ENCODE measurements at places on chromosomes 11 and 22. TPM values are rescaled to one million over a fixed set of nuclear protein-coding genes. Genes with fewer than 3 reads are reported as not detected.
A peak's percentile ranks its signal among the peaks of the same experiment; 100 is the strongest.

Gene GALNT18
- total RNA-seq = 9.0 TPM

Gene MPPED2
- not detected for total RNA-seq

- no peak for DNase-seq
Measured at GRCh38 chr11:22157531-22157930, 35.4 kb upstream of the ANO5 start.

DNA sequence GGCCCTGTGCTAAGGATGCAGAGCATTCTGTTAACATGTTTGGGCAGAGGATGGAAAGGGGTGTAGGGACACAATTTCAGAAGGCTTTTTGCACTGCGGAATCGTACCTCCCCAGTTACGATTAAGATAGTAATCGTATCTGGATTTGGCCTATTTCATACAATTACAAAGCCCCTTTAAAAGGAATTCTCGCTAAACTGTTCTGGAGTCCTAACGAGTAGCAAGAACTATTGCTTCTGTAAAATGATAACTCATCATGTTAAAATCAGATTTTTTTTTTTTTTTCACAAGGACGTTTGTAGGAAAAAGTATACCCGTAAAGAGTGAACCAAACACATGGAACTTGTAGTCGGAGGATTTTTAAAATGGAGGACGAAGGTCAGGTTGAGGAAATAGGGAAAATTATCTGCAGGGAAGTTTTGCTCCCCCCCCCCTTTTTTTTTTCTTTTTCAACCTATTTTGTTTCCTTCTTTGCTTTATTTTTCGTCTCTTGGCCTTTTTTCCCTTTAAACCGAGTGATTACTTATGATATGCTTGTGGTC lies 934 bp downstream of the HSD17B12 start:
- DNase-seq = peak; percentile 16

- no peak for DNase-seq
Measured at GRCh38 chr11:64853709-64854108, 9.3 kb upstream of the CDC42BPG start.

DNA sequence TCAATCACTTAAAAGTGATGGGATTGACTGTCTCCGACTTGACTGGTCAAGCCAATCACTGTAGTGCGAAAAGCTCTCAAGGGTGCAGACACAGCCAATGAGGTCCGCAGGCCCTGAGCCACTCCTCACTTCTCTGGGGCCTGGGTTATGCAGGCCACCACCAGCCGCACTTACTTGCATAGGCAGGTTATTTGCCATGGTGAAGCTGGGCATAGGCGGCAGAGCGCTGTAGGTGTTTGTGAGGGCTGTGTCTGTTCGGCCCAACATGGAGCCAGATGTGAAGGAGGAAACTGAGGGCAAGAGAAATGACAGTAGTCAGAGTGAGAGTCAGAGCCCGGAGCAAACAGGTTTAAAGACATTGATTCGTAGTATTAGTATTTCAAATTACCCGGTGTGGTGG lies 17.9 kb downstream of the PAX6 start:
- no peak for DNase-seq

Gene TMEM191B
- not detected for total RNA-seq

DNA sequence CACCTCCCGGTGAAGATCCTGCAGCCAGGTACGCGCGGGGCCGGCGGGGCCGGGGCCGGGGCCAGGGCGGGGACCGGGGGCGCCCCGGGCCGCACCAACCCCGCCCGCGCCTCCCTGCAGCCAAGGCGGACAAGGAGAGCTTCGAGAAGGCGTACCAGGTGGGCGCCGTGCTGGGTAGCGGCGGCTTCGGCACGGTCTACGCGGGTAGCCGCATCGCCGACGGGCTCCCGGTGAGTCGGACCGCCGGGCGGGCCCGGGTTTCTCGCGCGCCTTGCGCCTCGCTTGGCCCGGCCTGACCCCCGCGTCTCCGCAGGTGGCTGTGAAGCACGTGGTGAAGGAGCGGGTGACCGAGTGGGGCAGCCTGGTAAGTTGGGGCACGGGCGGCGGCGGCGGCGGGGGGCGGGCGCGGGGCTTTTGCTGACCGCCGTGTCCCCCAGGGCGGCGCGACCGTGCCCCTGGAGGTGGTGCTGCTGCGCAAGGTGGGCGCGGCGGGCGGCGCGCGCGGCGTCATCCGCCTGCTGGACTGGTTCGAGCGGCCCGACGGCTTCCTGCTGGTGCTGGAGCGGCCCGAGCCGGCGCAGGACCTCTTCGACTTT lies 531 bp downstream of the PIM3 start:
- DNase-seq = no peak

- peak; percentile 20 for DNase-seq
Measured at GRCh38 chr11:104163100-104164027, 583 bp downstream of the PDGFD start.

Gene BTG4
- total RNA-seq = not detected

DNA sequence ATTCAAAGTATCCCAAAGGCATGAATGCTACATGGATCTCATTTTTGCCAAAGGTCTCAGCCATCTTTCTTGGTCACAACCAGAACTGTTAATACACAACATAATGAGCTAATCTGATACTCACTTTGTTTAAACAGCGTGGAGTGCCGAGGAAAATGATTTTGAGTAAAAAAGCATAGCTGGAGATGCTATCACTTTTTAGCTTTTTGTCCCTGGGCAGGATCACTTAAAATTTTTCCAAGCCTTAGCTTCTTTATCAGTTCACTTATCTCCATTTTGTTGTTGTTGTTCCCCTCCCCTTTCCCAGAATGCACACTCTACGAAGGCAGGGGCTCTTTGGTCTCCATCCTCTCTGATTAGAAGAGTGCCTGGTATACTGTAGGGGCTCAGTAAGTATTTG lies 229.3 kb upstream of the NARS2 start:
- DNase-seq = no peak

Gene SLC22A12
- total RNA-seq = not detected
